Activated CD4-positive, alpha-beta memory T cell treated with anti-CD3 and anti-CD28 coated beads, Interleukin-2, amount 10 ng/mL, durations not matched to agents 7 days and 5 days (primary cell): ENCODE measurements at places on chromosomes 7 and 10.

DNA sequence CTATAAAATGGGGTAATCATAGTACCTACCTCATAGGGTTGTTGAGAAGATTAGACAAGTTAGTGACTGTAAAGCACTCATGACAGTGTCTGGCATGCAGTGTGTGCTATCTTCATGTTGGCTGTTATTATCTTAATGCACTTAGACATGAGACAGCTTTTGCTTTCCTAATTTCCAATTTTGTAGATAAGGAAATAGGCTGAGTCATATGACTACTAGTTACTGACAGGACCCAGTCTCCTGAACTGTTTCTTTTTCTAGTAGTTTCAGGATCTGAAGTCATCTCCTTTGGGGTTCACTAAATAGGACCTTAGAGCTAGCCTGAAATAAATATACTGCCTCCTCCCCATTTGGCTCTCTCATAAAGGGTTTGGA lies 74.2 kb downstream of the SNX10 start:
- H3K4me3 ChIP-seq = no peak overlapping the region
- no peaks in the 10 kb centered on the region for H3K27me3 ChIP-seq
- H3K36me3 ChIP-seq = peaks cover 19% of the 10 kb centered on the region
- peaks cover 17% of the 10 kb centered on the region for H3K4me1 ChIP-seq

GRCh38 chr7:101618207-101618839 lies 10.8 kb downstream of the MYL10 start:
- H3K27ac ChIP-seq = no peak overlapping the region
- H3K4me1 ChIP-seq = no peaks in the 10 kb centered on the region
- no peaks in the 10 kb centered on the region for H3K36me3 ChIP-seq
- H3K4me3 ChIP-seq = no peak overlapping the region
- DNase-seq = no peak
- H3K27me3 ChIP-seq = no peaks in the 10 kb centered on the region

- peaks cover 60% of the 10 kb centered on the region for H3K4me1 ChIP-seq
- H3K4me3 ChIP-seq = peak overlapping the region; percentile 97
- H3K27me3 ChIP-seq = no peaks in the 10 kb centered on the region
- DNase-seq = peak; percentile 78
- peaks cover 20% of the 10 kb centered on the region for H3K36me3 ChIP-seq
Measured at GRCh38 chr10:69318867-69319727, 40.8 kb downstream of the HK1 start.

DNA sequence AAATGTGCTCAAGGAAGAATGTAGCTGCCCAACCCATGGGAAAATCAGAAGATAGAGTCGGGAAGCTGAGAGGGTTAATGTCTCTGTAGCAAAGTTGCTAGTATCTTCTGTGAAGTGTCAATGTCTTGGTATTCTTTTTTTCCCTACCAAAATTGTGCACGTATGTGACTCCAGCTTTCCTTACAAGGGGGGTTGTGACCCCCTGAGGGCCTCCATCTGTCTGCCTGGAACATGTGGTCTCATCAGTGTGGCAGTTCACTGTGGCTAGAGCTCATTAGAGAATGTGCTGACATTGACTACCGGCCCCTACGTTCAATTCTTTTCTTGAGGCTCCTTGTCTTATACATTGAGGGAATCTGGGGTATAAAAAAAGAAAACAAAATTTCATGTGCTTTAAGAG lies 725.2 kb upstream of the CELF2 start:
- no peak overlapping the region for H3K27ac ChIP-seq
- DNase-seq = no peak
- no peaks in the 10 kb centered on the region for H3K27me3 ChIP-seq
- no peaks in the 10 kb centered on the region for H3K36me3 ChIP-seq
- H3K4me1 ChIP-seq = no peaks in the 10 kb centered on the region
- no peak overlapping the region for H3K4me3 ChIP-seq

DNA sequence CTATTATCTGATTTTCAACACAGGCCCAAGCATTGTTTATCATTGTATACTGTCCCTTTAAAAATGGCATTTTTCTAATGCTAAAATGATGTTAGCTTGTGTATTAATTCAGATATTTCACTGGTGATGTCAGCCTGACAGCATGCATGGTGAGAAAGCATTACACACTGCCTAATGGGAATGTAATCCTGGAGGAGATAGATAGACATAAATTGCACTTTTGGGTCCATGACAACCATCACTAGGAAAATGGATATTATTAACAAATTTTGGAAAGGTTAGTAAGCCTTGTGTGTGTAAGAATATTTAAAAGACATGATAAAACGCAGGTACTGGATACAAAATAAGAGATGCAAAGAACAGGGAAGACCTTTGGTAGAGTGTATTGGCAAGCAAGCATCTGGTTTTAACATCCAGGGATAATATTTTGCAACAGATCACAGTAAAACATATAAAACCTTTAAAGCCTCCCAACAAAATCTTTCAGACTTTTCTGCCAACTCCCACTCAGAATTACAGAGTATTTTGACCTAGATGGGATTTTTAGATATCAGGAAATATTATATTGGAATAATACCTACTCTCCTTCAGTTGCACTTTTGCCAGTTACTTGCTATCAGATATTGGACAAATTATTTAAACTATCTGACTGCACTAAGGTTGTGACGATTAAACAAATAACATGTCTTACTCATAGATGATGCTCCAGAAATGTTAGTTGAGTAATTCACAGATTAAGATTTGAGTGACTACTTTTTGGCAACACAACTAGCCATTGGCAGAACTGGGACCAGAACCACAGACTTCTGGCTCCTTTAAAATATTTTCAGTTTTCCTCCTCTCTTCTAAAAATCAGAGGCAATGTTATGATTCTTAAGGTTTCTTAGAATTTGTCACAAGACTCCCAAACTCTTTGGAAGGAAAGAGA lies 291.6 kb upstream of the SEMA3C start:
- no peaks in the 10 kb centered on the region for H3K4me1 ChIP-seq
- DNase-seq = no peak
- no peaks in the 10 kb centered on the region for H3K27me3 ChIP-seq
- H3K36me3 ChIP-seq = no peaks in the 10 kb centered on the region
- no peak overlapping the region for H3K4me3 ChIP-seq
- no peak overlapping the region for H3K27ac ChIP-seq

DNA sequence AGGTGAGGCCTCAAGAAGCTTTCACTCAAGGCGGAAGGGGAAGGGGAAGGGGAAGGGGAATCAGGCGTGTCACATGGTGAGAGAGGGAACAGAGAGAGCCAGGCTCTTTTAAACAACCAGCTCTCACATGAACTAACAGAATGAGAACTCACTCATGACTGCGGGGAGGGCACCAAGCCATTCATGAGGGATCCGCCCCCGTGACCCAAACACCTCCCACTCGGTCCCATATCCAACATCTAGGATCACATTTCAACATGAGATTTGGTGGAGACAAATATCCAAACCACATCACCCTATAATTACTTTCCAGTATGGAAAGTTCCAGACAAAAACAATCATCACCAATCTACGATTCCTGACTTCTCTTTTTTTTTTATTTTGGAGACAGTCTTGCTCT lies 22.9 kb downstream of the HIP1 start:
- H3K27ac ChIP-seq = no peak overlapping the region
- peaks cover 13% of the 10 kb centered on the region for H3K27me3 ChIP-seq
- no peak for DNase-seq
- H3K4me1 ChIP-seq = peaks cover 4% of the 10 kb centered on the region

DNA sequence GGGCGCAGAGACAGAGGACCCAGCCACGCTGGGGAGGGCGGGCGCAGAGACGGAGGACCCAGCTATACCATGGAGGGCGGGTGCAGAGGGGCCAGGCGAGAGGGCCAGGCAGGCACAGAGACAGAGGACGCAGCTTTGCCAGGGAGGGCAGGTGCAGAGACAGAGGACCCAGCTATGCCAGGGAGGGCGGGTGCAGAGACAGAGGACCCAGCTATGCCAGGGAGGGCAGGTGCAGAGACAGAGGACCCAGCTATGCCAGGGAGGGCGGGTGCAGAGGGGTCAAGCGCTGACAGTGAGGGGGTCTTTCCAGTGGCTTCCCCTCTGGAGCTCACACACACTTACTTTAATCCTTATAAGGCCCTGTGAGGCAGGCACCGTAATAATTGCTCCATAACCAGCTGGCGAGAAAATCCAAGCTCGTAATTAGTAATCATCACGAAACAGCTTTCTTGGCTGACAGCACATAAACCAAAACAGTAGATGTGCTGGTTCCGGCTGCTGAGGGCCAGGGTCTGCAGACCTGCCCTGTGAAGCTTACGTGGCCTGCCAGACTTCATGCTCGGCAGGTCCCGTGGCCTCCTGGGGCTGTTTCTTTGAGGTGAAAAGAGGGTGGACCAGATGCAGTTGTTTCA lies 137.2 kb downstream of the VIPR2 start:
- peaks cover 10% of the 10 kb centered on the region for H3K27me3 ChIP-seq
- H3K36me3 ChIP-seq = no peaks in the 10 kb centered on the region
- no peak for DNase-seq
- no peak overlapping the region for H3K4me3 ChIP-seq

DNA sequence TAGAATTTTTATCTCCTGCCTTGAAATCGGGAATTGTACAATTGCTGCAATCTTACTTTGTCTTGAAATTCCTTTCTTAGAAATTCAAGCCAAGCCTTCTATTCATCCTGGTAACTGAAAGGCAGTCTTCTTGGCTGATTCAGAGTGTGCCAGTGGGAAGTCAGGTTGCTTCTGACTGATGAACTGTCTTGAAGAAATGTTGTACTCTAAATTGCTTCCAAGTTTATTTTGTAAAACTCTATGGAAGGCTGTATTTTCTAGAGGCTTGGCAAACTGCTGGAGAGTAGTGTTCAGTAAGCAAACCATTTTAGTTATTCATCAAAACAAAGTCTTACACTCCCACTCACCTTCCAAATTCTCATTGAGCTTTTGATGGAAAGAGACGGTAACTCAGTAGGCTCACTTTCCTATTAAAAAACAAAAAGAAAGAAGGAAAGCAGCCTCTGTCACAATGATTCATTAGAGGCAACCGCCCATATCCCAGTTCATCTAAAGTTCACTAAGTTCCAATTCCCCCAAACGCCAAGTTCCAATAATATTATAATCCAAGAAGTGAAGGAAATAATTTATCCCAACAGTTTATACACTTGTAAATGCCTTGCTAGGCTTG lies 187.9 kb upstream of the MALRD1 start:
- H3K4me3 ChIP-seq = no peak overlapping the region
- DNase-seq = no peak
- no peaks in the 10 kb centered on the region for H3K36me3 ChIP-seq
- H3K4me1 ChIP-seq = no peaks in the 10 kb centered on the region

- H3K27me3 ChIP-seq = peaks cover 4% of the 10 kb centered on the region
- no peak overlapping the region for H3K4me3 ChIP-seq
- no peak for DNase-seq
- H3K4me1 ChIP-seq = no peaks in the 10 kb centered on the region
- no peak overlapping the region for H3K27ac ChIP-seq
Measured at GRCh38 chr7:21844742-21845141, 101.0 kb downstream of the CDCA7L start.

- peaks cover 2% of the 10 kb centered on the region for H3K27me3 ChIP-seq
- H3K36me3 ChIP-seq = no peaks in the 10 kb centered on the region
- no peak overlapping the region for H3K27ac ChIP-seq
- no peak for DNase-seq
- H3K4me3 ChIP-seq = no peak overlapping the region
Measured at GRCh38 chr10:49645871-49646870, 32.3 kb downstream of the CHAT start.

- H3K36me3 ChIP-seq = no peaks in the 10 kb centered on the region
- DNase-seq = no peak
- H3K4me3 ChIP-seq = no peak overlapping the region
- H3K27ac ChIP-seq = no peak overlapping the region
- no peaks in the 10 kb centered on the region for H3K27me3 ChIP-seq
- H3K4me1 ChIP-seq = peaks cover 5% of the 10 kb centered on the region
Measured at GRCh38 chr7:101919363-101920115, 102.1 kb downstream of the CUX1 start.
